Stimulated activated naive CD4-positive, alpha-beta T cell treated with Interleukin-2 at 50 U/mL for 16 hours (primary cell): ENCODE measurements at places on chromosomes 12 and 14.

DNA sequence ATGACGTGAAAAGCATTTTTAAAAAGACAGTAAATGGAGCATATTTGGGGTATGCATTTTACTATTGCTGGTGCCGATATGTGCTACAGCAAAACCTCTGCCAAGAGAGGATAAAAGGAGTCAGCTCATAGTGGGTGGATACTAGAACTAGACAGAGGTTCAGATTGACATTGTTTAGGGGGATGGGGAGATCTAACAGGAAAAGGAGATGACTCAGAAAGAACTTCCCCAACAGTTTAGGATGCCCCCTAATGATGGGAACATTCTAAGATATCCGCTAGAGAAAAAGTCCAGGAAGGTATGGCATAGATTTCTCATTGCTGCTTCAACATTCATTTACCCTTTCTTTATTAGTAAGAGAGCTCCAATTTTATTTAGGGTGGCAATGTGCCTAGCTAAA, 110.5 kb upstream of the CLEC14A start:
- no peak for DNase-seq

- no peak for DNase-seq
These were observed 15.7 kb downstream of the FAR2 start for GRCh38 chr12:29164477-29165393.

GRCh38 chr12:13211191-13211858, 14.8 kb downstream of the EMP1 start:
- peak; percentile 11 for DNase-seq

DNA sequence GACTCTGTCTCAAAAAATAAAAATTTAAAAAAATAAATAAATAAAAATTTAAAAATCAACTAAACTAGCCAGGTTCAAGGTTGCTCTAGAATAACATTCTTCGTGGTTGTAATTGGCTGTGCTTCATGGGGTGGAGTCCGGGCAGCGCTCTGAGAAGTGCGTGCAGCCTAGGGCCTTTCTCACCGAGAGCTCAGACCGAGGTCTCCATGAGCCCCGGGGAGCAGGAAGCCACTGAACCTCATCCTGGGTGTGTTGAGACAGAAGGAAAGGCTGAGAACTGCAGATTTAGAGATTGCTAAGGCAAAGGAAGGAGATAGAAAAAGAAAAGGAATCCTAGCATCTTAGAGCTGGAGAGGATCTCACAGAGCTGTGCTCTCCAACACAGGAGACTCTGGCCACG, 14.7 kb downstream of the P2RX4 start:
- DNase-seq: peak; percentile 14

GRCh38 chr12:13193505-13194231, 2.9 kb upstream of the EMP1 start:
- DNase-seq: no peak

- DNase-seq: no peak
These were observed 62.8 kb downstream of the HRK start for GRCh38 chr12:116818341-116818856.
